ENCODE measurements at places on chromosomes 6 and 20.

- no peak for DNase-seq
Measured at GRCh38 chr20:16081421-16081820, 491.8 kb downstream of the KIF16B start.

GRCh38 chr6:41651962-41652657, 13.8 kb downstream of the MDFI start:
- no peak for DNase-seq

GRCh38 chr6:28383235-28384142, 16.1 kb downstream of the ZSCAN12 start:
- no peak for DNase-seq

- no peak for DNase-seq
Measured at GRCh38 chr20:17961587-17961940, 7.0 kb downstream of the SNX5 start.

GRCh38 chr6:37524970-37525318, 25.3 kb upstream of the CCDC167 start:
- DNase-seq: no peak

GRCh38 chr6:13454286-13455221, 32.8 kb downstream of the GFOD1 start:
- DNase-seq: no peak

GRCh38 chr6:16400248-16400760, 161.9 kb downstream of the GMPR start:
- DNase-seq: no peak

DNA sequence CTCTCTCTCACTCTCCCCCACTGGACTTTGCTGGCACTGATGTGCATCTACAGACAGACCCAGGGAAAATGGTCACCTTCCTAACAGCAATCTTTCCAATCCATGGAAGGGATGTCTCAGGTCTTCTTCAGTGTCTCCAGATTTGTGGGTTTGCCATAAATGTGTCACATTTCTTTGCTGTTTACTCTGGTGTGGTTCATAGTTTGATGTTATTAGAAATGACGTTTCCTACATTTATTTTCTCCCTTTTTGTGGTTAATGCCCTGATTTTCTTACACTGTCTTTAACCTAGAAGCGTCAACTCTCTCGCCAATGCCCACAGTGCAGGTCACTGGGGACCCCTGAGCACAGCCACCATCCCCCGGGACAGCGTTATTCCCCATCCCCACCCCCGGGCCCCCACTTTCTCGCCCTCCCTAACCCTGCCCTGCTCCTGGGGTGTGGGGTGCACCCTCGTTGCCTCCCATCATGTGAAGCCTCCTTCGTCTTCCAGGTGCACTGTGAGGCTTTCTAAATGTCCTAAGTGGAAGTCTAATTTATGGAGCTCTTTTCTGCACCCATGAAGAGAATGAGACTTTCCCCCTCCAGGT, 86.5 kb downstream of the YTHDF1 start:
- DNase-seq: no peak

- DNase-seq: no peak
Measured at GRCh38 chr6:111474106-111474505, 8.9 kb downstream of the REV3L start.

- no peak for DNase-seq
Measured at GRCh38 chr6:46850792-46851191, 57.6 kb downstream of the MEP1A start.

GRCh38 chr20:24998631-24999445, 6.3 kb upstream of the APMAP start:
- DNase-seq: no peak

GRCh38 chr6:20509212-20509611, 25.0 kb upstream of the CDKAL1 start:
- DNase-seq: no peak

DNA sequence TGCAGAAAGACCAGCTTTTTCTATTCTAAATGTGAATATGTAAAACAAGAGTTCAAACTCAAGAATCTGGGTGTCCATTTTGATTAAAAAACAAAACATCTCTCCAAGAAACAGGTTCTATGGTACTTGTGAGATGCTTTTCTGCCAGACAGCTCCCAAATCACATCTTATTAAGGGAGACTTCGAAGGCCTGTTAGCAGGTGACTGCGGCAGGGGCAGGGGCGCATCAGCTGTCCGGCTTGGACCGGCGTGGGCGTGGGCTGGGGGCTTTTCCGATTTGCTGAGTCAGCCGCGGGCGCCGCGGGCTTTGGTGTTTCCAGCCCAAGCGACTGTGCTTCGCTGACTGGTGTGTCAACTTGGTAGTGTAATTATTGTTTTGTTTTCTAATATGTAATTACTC, 32.6 kb downstream of the TFAP2A start:
- DNase-seq: no peak

DNA sequence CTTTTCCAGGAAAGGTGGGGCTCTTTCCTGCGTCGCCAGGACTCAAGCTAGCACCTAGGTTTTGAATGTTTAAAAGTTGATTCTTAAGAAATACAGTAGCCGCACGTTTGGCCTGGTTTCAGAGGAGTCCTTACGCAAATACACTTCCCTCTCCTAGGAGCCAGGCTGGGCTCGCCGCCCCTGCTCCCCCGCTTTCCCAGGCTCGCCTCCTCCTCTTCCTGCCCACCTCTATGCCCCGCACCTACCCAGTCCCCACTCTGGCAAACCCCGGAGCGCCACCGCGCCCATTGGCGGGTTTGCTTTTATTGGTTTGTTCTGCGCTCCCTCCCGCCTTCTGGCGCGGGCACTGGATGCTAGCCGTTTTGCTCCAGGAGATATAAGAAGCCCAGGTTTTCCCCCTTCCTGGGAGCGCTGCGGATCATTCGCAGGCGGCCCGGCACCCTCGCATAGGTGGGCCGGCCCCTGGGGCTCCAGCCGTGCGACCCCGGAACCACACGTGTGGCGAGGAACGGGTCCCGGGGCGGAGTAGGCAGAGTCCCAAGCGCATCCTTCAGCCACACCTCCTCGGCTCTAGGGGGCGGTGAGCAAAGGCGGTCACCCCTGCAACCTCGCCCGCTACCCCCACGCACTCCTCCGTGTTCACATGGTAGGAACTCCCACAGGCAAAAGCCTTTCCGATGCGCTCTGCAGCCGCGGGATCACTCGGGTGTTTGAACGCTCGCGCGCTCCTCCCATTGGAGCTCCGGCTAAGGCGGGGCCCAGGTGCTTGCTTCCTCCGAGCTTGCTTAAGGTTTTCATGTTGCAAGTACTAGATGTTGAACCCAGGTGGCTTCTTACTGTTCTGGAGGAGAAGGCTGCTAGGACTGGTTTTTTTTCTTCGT, 119.0 kb downstream of the RTN4IP1 start:
- peak; percentile 45 for DNase-seq

DNA sequence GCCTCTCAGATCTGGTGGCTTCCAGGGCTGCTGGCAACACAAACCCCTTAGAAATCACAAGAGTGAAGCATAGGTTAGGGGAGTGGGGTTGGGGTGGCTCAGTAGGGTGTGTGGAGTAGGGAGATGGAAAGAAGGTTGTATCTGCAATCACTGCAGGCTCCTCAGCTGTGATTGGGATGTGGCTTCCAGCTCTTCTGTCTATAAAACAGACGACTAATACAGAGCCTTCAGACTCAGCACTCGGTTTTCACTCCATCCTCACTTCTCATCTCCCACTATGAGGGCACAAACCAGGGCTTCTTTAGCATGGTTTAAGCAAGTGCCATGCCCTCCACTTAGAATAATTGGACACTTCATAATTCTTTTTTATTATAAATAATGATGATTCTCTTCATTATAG, 46.4 kb upstream of the CAP2 start:
- no peak for DNase-seq

DNA sequence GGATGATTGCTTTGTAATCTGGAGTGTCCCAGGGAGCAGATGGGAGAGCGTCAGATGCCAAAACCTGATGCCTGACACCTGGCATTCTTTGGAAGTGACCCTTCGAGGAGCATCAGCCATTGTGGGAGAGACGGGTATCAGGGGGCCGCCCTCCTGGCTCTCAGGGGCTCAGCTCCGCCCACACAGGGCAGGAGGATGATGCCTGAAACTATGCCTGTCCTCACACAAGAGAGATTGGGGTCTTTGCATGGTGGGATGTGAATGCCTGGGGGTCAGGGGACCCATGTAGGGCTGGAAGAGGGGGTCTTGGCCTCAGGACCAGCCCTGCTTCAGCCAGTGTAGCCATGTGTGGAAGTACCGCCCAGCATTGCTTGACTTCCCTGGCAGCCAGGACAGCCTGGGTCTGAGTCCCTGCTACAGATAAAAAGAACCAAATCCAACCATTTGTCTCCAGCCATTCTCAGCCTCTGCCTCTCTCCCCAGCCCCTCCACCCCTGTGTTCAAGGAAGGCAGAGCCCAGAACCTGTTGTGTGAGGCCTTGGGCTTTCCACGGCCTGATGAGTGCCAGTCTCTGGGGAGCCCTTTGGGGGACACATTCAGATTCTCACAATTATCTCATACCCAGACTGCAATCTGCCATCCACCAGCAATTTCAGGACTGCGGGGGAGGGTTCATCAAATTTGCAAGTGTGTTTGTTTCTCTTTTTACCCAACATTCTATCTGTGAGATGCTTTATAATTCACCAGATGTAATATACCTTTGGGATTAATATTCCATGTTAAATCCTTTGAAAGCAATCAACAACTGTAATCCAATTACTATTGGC, 371.2 kb downstream of the PREX1 start:
- no peak for DNase-seq

DNA sequence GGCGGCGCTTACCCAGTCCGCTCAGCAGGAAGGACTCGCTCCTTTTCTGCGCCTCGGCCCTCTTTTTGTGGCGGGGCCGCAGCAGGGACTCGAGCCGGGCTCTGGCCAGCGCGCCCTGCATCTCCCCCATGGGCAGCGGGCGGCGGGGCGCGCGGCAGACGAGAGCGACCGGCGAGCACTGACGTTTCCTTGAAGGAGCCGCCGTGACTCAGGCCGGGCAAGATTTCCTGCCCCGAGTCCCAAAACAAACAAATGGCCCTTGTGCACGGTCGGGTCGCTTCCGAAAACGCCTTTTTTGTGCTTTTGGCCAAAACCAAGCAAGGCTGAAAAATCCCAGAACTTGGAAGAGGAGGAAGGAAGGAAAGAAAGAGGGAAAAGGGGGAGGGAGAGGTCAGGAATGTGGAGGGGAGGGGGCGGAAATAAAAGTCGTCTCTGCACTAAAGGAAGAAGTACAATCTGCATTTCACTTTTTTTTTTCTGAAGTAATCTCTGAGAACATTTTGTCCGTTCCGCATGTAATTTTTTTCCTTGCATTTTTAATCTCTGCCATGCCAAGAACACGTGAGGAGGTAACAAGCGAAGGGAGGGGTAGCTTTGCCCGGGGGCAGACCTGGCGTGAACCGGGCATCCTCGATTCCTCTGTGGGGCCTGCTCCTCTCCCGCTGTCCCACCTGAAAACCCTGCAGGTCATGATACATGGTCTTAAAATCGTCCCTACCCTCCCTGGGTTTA, 123.3 kb upstream of the SLC2A12 start:
- DNase-seq: no peak

- no peak for DNase-seq
Measured at GRCh38 chr6:126042001-126042419, 55.7 kb downstream of the TRMT11 start.

GRCh38 chr20:59082077-59082740, 39.6 kb upstream of the PRELID3B start:
- DNase-seq: no peak

DNA sequence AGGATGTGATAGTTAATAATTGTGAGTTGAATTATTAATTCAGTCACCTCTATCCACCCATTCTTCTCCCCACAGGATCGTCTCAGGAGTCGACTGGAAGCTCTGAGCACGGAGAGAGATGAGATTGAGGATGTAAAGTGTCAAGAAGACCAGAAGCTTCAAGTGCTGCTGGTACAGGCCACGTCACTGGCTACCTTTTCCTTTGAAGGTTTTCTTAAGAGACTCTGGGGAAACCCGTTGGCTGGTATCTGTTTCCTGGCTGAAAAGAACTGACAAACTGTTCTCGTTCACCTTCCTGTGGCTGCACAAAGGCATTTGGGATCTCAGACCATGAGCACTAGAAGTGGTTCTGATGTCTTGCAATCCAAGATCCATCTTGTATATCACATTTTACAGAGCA, 3.8 kb downstream of the TRIM15 start:
- DNase-seq: no peak

GRCh38 chr6:22765015-22765414, 195.6 kb downstream of the HDGFL1 start:
- DNase-seq: no peak

- DNase-seq: no peak
Measured at GRCh38 chr6:38435330-38435729, 204.4 kb downstream of the BTBD9 start.

- DNase-seq: no peak
Measured at GRCh38 chr6:71393981-71394432, 105.4 kb downstream of the OGFRL1 start.

- no peak for DNase-seq
Measured at GRCh38 chr20:12256806-12257205, 339.1 kb downstream of the BTBD3 start.

DNA sequence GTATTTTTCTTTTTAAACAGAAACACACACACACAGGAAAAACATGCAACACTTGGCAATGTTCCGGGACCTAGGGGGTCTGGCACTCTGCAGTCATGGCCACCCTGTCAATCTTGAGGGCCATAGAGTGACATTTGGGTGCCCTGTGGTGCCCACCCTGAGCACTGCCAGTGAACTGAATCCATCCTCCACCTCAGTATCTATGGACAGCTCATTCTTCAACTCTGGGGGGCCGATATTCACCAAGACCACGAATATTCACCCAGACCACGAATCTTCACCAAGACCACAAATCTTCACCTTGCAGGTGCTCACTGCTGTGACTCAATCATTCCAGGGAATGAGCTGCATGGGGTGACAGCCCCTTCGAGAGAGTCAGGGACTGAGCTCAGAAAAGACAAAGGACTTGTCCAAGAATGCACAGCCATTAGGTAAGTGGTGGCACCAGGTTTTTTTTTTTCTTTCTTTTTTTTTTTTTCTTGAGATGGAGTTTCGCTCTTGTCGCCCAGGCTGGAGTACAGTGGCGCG, 19.1 kb downstream of the SNAI1 start:
- DNase-seq: no peak

GRCh38 chr6:109318328-109318876, 63.9 kb downstream of the CD164 start:
- no peak for DNase-seq

DNA sequence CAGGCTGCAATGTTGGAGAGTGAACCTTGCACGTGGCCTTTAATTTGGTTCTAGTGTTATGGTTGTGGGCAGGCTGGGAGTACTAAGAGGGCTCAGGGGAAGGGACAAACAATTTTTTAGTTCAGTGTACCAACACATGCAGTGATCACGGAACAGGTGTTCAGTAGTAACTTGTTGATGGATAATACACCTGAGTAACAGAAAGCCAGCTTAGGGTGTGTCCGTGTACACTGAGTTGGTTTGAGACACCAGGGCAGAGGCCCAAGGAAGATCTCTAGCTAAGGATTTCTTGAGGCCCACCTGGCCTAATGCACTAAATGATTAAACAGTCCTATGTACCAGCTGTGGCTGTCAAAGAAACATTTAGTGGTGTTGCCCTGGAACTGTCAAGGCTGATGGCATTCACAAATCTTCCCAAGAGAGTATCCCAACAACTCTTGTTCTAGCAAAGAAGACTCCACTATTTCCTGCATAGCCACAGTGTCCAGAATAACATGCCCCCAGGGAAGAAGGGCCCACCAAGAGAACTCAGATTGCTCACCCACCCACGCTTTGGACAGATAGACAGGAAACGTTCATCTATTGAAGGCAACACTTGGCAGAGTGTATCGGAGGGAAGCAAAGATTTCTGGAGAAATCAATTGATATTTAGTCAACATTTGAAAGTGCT, 60.0 kb downstream of the CD83 start:
- no peak for DNase-seq

GRCh38 chr20:57580478-57581201, 19.7 kb downstream of the PCK1 start:
- DNase-seq: no peak

GRCh38 chr20:37980383-37980782, 52.9 kb downstream of the TTI1 start:
- no peak for DNase-seq

All from stimulated activated CD8-positive, alpha-beta memory T cell treated with anti-CD3 and anti-CD28 coated beads, Interleukin-4, amount 100 ng/mL, for 1 hour (primary cell).